ENCODE measurements at places on chromosomes 11 and 22. TPM values are rescaled to one million over a fixed set of nuclear protein-coding genes. Genes with fewer than 3 reads are reported as not detected.

The HBE1 gene
- total RNA-seq = 0.87 TPM

The NAA40 gene
- 44.8 TPM for total RNA-seq

The OR5L2 gene
- total RNA-seq = not detected

The TMEM138 gene
- total RNA-seq = 41.8 TPM

The UBQLNL gene
- total RNA-seq = 8.8 TPM

The CNTF gene
- total RNA-seq = 1.6 TPM

The C11orf42 gene
- 10.1 TPM for total RNA-seq

The INS gene
- total RNA-seq = not detected

The PRG3 gene
- total RNA-seq = not detected

The TEX54 gene
- total RNA-seq = 38.1 TPM

The OR5J2 gene
- not detected for total RNA-seq

The ACRV1 gene
- total RNA-seq = 56.5 TPM

The CTSW gene
- 0.71 TPM for total RNA-seq

The EFCAB6 gene
- 41.3 TPM for total RNA-seq

The LARGE1 gene
- 27.3 TPM for total RNA-seq

The YPEL1 gene
- 83.6 TPM for total RNA-seq

The NXPE4 gene
- total RNA-seq = not detected

The MPZL3 gene
- 2.4 TPM for total RNA-seq

The FHIP1B gene
- 156 TPM for total RNA-seq

The WDR74 gene
- 33.4 TPM for total RNA-seq

The IFITM1 gene
- 93.3 TPM for total RNA-seq

The OR5B3 gene
- not detected for total RNA-seq

The LSP1 gene
- 13.0 TPM for total RNA-seq

The GLYATL1 gene
- 1.4 TPM for total RNA-seq

The GRAP2 gene
- total RNA-seq = 6.1 TPM

The RFPL2 gene
- not detected for total RNA-seq

The SLC5A1 gene
- 4.0 TPM for total RNA-seq

The MISFA gene
- total RNA-seq = 202 TPM

The C2CD3 gene
- 59.0 TPM for total RNA-seq

The HBB gene
- not detected for total RNA-seq

The TRMT112 gene
- total RNA-seq = 340 TPM

The CRYBB2 gene
- total RNA-seq = 4.4 TPM

The SC5D gene
- 41.3 TPM for total RNA-seq

The MRGPRE gene
- total RNA-seq = 0.93 TPM

The RANGAP1 gene
- 319 TPM for total RNA-seq

The CHRNA10 gene
- 2.5 TPM for total RNA-seq

The GAB4 gene
- 10.2 TPM for total RNA-seq

The LAYN gene
- total RNA-seq = 7.0 TPM

The PRR33 gene
- total RNA-seq = not detected

The TMPRSS4 gene
- 1.3 TPM for total RNA-seq

The MED19 gene
- 49.9 TPM for total RNA-seq

The PGR gene
- total RNA-seq = 2.4 TPM

The TST gene
- 18.0 TPM for total RNA-seq

The NTM gene
- total RNA-seq = 1.7 TPM

The APOA4 gene
- not detected for total RNA-seq

The OR6A2 gene
- total RNA-seq = 2.2 TPM

The SHISA8 gene
- total RNA-seq = 1.3 TPM

The ADM gene
- total RNA-seq = 3.5 TPM

The SLC22A8 gene
- total RNA-seq = 0.06 TPM

The ESAM gene
- total RNA-seq = 10.6 TPM

The SNX19 gene
- total RNA-seq = 153 TPM

All from testis (tissue), 5 donors.